ENCODE measurements at places on chromosomes 4 and X.

DNA sequence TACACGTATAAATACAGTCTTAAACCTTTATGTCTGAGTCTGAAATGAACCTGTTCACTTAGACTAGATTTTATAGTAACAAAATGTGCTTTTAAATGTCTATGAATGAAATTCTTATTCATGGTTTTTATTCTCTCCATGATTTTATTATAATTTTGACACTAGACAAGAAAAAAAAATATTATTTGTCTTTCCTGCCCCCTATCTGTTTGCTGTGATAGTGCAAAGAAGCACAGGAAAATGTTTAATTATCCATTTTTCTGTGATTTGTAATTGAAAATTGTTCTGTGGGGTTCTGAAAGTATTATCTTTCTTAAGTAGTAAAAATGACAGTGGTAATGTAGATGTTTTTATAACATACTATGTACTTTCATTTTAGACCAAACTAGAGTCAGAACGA is 52.0 kb downstream of the INTS6L start:
- DNase-seq: no peak

DNA sequence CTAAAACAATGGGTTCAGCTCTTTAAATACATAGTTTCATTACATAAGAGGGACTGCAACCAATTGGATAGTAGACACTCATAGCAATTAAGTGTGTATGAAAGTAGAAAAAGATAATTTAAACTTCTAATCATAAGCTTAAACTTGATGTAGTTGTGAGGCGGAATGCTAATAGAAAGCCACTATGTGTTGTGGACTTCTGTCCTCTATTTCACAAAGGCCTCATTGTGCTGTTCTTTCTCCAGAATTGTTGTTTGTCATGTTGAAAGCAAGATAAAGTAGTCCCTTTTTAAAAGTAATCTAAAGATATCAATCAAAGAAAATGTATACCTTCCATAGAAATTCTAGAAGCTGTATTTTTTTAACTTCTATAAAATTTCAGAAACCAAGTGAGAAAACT is 329.4 kb downstream of the KLHL4 start:
- DNase-seq: no peak

GRCh38 chr4:48467891-48468290 is 15.3 kb upstream of the SLC10A4 start:
- DNase-seq: no peak

DNA sequence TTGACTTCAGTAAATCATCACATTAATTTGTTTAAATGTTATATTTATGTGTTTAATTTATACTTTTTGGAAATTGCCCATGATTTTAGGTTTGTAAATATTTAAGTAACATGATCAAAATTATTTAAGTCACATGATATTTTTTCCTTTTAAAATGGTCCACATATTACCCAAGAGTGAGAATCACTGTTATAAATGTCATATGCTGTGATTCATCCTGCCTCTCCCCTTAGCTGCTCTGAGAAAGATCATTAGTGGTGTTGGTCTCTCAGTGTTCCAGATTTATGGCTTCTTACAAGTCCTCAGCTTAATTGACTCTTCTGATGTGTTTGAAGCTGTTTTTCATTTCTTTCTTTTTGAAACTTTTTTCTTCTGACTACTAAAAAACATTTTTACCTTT is 70.1 kb downstream of the SPANXN4 start:
- no peak for DNase-seq

DNA sequence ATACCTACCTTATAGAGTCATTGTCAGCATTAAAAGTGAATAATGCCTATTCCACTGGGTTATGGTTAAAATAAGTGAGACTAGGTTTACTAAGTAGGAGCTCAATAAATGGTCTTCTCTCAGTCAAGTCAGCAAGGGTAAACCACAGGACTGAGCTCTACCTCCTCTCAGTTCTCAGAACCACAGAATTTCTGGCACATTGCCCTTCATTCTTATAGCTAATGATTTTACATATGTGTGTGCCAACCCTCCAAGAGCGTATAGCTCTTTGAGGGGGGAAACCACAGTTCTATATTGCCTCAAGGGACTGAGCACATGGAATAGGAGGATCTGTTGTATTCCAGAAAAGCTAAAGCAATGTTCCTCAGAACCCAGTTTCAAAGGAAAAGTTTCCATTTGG is 124.8 kb downstream of the ATG4A start:
- DNase-seq: no peak

DNA sequence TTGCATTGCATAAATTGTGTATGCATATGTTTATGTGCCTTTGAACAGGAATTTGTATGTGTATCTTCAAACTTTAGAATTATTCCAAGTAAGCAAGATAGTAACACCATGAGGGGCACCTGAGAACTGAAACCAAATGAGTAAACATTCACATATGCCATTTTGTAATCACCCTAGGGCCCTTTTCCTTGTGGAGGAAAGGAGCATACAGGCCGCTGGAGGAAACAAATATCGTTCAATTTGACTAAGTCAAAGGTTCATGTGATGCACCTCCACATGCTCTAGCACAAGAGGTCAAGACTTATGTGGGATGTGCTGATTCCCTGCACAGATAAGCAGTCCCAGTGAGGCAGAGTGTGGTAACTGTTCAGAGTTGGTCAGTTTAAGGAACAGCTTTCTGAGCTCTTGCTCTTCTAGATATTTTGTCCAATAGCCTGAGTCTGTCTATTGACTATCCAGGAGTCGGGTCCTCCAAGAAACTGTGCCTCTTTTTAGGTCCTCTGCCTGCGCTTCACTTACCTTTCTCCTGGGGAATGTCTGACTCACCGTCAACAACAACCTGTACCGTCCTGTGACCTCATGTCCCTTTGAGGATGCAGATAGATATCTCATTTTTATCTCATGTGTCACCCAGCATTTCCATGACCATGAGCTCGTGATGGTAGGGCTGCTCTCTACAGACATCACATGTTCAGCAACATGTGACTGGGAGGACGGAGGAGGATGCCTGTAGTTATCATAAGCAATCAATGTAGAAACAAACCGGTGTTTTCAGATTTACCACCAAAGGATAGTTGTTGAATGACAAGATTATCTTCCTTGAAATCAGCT is 196.9 kb downstream of the NWD2 start:
- no peak for DNase-seq

- DNase-seq: no peak
Observed at GRCh38 chrX:37912304-37912703, 64.9 kb upstream of the DYNLT3 start.

DNA sequence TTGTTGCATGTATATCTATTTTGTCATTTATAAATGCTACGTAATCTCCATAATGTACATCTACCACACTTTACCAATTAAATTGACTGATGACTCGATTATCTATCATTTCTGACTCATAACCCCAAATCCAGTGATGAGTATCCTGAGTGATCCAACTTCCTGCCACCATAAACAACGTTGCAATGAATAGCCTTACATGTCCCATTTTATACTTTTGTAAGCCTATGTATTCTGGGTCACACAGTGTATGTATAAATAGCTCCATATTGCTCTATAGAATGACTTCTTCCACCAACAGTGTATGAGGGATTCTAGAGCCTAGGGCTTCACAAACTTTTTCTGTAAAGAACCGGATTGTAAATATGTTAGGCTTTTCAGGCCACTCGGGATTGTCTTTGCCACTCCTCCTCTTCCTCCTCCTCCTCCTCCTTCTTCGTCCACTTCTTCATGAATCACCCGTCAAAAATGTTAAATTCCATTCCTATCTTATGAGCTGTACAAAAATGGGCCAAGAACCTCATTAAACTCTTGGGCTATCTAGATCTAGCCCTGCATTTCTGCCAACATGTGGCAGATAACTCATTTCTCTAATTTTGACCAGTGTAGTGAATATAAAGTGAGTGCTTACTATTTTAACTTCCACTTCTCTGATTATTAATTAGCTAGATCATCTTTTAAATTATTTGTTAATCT is 672.2 kb upstream of the AMOT start:
- DNase-seq: no peak

DNA sequence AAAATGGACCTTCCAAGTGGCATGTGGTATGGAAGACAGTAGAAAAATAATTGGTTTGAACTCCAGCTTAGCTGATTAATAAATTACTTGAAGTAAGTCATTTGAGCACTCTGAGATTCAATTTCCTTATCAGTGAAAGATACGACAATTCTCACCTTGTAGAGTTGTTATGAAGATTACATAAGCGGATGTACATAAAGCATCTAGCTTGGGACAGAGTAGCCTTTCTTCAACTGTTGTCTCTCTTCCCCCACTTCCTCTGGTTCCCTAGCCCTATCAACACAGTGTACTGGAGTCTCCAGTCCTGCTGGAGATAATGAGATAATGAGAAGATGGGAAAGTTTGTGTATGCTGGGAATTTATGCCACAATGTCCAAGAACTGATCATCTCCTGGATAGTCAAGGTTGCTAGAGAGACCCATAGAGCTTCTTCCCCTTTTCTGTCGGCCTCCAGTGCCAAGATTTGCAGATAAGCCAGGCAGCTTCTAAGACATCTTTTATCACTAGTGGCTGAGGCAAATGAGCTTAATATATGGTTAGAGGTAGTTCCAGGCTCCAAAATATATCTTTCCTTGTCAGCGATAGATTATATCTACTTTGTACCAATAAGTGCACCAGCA is 33.9 kb downstream of the VSIG4 start:
- DNase-seq: no peak
